ENCODE measurements at places on chromosomes 2 and 18.

- DNase-seq: peak; percentile 18
These were observed 126.6 kb downstream of the UBE2E3 start for GRCh38 chr2:181106789-181107627.

- DNase-seq: no peak
These were observed 219.6 kb downstream of the LTBP1 start for GRCh38 chr2:33166287-33166881.

GRCh38 chr18:72867746-72868584 is at the start of gene NETO1:
Gene NETO1, minus strand, starts transcription at chr18:72867987. Its CDS starts 696 bp downstream, at chr18:72867291.
- DNase-seq: no peak

DNA sequence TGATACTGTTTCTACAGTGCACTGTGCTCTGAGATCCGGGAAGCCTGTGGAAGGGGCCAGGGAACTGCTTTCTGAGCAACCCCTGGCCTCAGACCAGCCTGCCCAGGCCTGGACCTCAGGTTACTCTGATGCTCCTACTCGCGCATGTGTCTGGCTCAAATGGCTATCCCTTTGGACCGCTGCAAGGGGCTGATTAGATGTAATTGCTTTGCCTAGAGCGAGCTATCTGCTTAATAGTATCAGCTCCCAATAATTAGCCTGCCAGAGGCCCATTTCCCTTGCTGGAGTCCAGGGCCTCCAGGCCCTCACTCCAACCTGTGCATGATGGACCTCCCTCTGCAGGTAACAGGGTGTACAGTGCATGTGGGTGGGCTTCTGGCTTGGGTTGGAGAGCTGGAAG is 7.2 kb upstream of the KCNK3 start:
- no peak for DNase-seq

GRCh38 chr2:2041256-2041824 is 289.7 kb downstream of the MYT1L start:
- no peak for DNase-seq

GRCh38 chr18:75167759-75168618 is 41.0 kb downstream of the PTGR3 start:
- DNase-seq: no peak

DNA sequence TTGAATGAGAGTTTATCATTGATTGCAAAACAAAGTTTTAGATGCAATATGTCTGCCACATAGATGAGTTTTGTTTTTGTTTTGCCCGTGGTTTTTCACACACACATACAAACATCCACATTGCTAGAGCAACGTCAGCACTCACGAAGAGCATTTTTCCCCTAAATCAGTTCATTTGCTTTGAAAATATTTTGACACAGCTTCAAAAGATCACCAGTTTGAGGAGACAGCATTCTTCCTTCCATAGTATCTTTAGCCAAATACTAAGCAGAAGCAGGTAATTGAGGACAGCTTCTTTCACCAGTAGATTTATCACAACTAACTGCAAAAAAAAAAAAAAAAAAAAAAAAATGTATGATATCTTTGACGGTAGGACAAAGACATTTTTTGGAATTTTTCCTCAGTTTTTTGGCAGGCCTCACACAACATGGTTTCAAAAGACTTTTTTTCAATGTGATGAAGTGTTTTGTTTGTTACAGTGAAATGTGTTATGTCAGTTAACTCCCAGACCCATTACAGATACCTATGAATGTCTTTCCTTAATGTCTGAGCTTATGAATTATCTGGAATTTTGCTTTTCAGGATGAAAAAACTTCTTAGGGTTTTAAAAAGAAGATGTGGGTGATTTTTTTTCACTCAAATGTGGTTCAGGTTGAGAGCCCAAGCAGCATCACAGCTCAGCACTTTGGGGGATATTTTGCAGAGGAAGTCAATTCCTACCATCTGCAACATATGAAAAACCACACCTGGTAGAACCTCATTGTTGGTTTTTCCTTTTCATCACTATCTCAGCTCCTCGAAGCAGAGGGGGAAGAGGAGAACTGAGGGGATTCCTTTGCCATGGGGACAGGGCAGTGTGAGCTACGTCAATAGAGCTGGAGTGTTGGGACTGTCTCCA is 31.6 kb downstream of the AOX1 start:
- DNase-seq: peak; percentile 8

DNA sequence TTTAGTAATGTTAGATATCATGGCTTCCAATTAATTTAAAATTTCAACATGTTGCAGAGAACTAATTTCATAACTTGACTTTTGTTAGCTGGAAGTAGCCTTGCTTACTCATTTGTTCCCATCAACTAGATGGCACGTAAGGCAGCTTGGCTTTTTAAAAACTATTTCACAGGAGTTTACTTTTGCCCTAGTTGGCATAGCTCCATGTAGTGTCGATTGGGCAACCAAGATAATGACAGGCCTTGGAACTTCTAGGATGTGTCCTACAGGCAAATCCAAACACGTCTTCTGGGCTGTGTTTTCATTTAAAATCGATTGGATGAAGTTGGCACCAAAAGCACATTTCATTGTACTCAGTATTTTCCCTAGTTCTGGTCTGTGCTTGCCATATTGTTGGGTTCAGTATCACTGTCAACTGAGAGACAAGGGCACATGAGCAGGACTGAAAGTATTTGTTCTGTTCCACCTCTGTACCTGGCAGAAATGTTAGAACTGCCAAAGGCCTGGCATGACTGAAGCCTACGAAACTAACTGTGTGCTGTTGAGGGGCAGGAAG is 29.4 kb downstream of the HADHB start:
- DNase-seq: peak; percentile 79

DNA sequence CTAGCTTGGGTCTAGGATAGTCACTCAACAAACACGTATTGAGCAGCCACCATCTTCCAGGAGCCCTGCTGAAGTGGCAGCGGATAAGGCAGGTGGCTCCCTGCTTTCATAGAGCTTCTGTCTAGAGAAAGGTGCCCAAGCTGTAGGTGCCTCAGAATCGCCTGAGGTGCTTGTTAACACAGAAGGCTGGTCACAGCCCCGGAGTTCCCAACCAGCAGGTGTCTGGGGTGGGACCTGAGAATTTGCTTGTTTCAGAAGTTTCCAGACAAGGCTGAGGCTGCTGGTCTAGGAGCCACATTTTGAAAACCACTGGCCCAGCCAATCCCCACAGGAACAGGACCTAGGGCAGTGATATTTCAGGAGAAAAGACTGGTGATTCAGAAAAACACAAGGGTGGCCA is 45.3 kb upstream of the SMAD7 start:
- no peak for DNase-seq

GRCh38 chr18:76982841-76983583 is 149.6 kb downstream of the MBP start:
- peak; percentile 88 for DNase-seq

DNA sequence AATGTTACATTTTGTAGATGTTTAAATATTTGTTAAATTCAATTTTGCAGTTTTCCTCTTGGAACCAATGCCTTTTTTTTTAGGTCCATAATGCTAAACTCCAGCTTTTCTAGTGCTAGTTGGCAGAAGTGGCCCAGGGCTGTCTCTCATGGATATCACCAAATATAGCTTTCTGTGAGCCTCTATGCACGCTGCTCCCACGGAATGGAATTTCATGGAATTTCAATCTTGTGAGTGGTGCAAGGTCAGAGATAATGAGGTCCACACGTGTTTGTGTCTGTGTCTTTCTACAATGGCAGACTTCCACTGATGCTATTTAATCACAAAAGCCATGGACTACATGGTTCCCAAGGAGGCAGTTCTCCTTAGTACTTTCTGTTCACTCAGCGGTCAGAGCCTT is 191.5 kb upstream of the PARD3B start:
- no peak for DNase-seq

GRCh38 chr18:28177828-28178635 is 1.1 kb upstream of the CDH2 start:
- peak; percentile 10 for DNase-seq

Measured in hematopoietic multipotent progenitor cell treated with erythropoietin and hydrocortisone succinate and interleukin-3 and kit ligand, for 6 days (in vitro differentiated cells).